ENCODE measurements at places on chromosomes 5 and 9. TPM values are rescaled to one million over a fixed set of nuclear protein-coding genes. Genes with fewer than 3 reads are reported as not detected.

The GPR150 gene
- 0.61 TPM for total RNA-seq

The RLN2 gene
- 2.9 TPM for total RNA-seq

The HNRNPAB gene
- total RNA-seq, result 390 TPM

The OCLN gene
- total RNA-seq, result 0.76 TPM

The MARCOL gene
- total RNA-seq, result not detected

The PCDHB10 gene
- total RNA-seq, result not detected

The PCDHGC5 gene
- not detected for total RNA-seq

The EMB gene
- total RNA-seq, result 102 TPM

DNA sequence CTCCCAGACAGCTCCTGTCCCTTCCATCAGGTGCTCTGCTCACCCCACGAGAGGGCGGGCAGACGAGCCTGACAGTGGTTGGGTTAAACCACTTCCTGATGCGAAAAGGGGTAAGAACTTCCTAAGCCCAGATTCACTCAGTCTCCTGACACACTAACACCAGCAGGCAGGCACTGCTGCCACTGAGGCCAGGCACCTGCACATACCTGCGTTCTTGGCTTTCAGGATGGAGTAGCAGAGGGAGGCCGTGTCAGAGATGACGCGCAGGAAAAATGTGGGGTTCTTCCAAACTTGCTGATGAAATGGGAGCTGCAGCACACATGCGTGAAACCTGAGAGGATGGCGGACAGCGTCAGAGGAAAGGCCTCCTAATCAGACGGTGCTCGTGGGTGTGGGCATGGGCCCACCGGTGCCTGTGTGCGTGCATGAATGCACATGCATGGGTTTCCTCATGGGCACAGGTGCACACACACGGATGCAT, 29.9 kb downstream of the SLC6A18 start:
- peak; percentile 87 for ATAC-seq

DNA sequence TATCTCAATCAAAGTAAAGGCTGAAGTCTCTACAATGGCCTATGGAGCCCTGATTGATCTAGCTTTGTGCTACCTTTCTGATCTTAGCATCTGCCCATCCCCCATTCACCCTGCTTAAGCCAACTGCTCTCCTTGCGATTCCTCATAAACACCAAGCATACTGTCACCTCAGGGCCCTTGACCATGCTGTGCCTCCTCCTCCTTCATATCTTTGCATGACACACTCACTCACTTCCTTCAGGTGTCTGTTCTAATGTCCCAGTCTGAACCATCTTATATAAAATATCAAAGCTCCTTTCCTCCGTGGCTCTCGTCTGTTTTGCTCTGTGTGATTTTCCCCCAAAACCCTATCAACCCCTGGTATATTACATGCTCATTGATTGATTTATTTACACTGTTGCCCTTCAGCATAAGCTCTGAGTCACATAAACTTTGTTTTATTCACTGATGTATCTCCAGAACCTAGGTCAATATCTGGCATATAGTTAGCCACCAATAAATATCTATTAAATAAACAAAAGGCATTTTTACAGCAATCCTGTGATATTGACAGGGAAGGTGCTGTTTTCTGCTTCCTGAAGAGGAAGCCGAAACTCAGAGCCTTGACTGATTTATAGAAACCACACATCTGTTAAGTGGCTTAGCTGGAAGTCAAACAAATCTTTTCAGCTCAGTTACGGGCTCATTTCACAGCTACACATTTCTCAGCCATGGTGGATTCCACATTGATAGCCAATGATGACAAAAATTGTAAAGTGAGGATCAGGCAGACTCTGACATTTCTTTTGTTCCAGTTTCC, 103.6 kb downstream of the BOD1 start:
- ATAC-seq, result no peak

- ATAC-seq, result no peak
These were observed 70.6 kb downstream of the MAST4 start for GRCh38 chr5:66666778-66667177.

DNA sequence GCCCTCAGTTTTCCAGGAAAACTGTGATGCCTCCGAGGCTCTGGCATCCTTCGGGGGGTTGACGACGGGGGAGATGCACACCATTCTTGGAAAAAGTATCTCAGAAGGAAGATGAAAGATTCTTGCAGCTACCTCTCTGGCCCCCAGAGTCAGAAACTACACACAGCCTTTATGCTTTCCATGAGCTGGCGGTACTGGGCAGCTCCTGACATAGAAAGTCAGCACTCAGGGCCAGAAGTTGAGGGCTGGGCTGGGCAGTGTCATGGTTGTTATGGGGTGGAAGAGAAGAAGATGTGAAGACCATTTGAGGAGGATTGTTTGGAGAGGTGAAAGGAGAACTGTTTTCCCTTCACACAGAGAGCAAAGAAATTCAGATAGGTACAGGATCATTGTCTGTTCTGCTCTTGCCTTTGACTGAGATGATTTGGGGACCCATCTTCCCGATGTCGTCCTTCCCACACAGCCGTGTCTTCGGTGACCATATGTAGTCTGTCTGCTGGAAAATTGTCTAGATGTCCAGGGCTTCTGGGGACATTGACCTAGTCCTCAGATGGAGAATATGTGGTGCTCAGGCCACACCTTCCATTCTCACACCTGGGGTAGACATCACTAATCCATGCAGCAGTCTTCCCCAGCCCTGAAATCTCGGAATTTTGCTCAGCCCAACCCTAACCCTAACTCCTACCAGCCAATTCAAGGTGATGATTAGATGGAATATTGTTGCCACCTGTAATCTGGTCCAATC, 237.1 kb downstream of the CACNA1B start:
- no peak for ATAC-seq

- no peak for ATAC-seq
These were observed 6.7 kb upstream of the SLIT3 start for GRCh38 chr5:169307646-169308045.

DNA sequence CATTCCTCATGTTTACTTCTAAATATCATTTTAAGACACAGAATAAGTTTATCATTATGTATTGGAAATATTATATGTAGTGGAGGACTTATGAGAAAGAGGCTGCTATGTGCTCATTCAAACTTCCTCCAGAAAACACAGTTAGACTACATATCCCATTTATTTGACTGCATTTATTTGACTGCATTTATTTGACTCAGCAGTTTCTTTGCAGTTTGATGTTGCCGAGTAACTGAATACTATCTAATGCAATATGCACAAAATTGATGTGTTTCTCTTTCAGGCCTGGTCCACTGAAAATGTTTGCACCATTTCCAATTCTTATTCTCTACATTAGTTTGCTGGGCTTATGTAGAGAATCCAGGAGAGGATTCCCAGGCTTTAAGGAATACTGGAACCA, 89.9 kb upstream of the FBN2 start:
- ATAC-seq, result no peak

DNA sequence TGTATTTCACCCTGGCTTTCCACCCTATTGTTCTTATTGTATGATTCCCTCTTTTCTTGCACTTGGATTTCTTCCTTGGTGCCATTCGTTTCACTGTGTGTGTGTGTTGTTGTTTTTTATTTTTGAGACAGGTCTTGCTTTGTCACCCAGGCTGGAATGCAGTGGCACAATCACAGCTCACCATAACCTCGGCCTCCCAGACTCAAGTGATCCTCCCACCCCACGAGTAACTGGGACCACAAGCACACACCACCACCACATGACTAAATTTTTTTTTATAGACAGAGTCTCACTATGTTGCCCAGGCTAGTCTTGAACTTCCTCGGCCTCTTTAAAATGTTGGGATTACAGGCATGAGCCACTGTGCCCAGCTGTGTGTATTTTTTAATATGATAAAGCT, 72.0 kb downstream of the MLLT3 start:
- ATAC-seq, result no peak

GRCh38 chr5:172149073-172149472, 39.0 kb downstream of the STK10 start:
- ATAC-seq, result no peak

GRCh38 chr5:63726496-63726895, 235.7 kb downstream of the HTR1A start:
- ATAC-seq, result no peak

- no peak for ATAC-seq
These were observed 17.6 kb downstream of the DMRT3 start for GRCh38 chr9:994005-994404.

DNA sequence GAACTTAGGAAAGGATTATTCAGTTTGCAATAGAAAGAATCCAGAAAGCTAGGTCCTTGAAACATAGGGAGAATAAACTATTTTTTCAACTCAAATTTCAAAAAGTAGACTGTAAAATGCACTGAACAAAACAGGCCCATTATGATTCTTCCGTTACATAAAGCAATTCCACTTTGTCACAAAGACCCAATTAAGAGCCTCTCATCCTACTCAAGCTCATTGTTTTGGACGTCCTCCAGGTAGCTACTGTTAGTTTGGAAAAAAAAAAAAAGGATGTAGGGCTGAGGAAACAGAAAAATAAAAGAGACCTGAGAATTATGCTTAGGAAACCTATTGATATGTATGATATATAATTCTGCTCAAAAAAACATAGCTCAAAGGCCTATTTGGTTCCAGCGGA, 74.0 kb downstream of the DIRAS2 start:
- no peak for ATAC-seq

GRCh38 chr5:10268100-10268499, 18.0 kb downstream of the CCT5 start:
- ATAC-seq, result no peak

DNA sequence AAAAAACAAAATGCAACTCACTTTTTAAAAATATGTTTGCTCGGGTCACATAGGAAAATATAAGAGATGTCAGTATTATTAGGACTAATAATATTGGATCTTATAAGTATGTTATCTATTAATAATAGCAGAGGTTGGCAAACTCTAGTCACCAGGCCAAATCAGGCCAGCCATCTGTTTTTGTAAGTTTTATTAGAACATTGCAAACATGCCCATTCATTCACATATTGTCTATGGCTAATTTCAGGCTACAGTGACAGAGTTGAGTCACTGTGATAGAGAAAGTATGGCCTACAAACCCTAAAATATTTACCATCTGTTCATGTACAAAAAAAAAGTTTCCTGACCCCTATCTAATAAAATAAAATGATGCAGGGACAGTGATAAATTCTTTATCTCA, 97.7 kb upstream of the CDH6 start:
- no peak for ATAC-seq

GRCh38 chr5:75525344-75525743, 13.7 kb downstream of the POLK start:
- ATAC-seq, result no peak

- ATAC-seq, result no peak
These were observed 791.9 kb upstream of the CDH6 start for GRCh38 chr5:30401479-30402058.

GRCh38 chr9:128694344-128694743, 5.3 kb downstream of the SET start:
- ATAC-seq, result no peak

DNA sequence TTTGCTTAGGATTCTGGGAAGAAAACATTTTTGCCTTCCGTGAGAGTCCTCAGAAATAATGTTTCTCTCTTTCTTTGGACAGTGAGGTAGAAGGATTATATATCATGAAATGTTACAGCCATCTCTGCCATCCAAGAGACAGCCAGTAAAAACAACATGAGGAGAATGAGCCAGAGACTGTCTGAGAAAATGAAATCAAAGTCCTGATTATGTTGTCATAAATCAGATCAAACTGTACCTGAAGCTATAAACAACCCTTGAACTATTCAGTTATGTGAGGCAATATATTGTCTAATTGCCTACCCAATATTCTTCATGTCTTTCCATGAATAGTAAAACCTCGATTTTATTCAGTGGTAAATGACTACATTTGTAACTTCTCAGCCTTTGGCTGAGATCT, 9.2 kb upstream of the HTR4 start:
- no peak for ATAC-seq

GRCh38 chr5:82222597-82223574, 55.3 kb downstream of the RPS23 start:
- ATAC-seq, result peak; percentile 34

DNA sequence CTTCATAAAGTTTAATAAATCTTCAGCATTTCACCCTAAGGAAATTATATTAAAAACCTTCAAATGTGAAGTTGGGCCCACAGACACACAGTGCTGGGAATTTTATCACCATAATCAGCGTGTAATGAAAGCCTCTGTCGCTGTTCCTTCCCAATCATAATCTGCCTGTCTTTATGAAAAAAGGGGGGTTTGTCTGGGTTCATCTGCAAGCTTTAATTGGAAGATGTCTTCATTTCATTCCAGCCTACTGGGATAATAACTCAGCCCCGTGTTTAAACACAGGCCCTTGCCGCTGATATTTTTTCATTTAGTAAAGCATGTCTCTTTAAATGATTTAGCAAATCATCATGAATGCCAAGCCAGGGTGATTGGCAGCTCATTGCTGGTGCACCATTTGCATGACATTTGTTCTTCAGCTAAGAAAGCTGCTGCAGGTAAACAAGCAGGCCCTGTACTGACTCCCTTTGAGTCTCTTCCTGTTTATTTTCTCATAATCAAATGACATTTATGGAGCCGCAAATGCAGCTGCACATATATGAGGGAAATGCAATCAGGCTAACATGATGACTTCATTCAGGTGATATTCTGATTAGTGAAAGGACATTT, 362.9 kb upstream of the TLE4 start:
- ATAC-seq, result no peak

DNA sequence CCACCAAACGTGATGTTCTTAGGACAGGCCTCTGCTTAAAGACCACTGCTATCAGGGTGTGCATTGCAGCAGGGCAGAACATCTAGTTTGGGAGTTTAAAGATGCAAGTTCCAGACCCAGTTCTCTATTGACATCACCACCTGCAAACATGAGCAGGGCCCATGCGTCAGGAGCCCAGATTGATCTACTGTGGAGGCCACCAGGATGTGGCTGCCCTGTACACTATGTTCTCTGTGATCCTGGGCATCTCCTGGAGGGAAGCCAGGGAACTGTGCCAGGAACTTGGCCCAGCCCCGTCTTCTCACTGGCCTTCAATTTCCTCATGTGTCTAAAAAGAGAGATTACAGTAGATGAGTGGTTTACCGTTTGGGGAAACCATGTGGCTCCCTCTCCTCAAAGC, 87.1 kb downstream of the PDE6A start:
- ATAC-seq, result no peak

- peak; percentile 64 for ATAC-seq
These were observed 118.2 kb downstream of the SSBP2 start for GRCh38 chr5:81632679-81633078.

DNA sequence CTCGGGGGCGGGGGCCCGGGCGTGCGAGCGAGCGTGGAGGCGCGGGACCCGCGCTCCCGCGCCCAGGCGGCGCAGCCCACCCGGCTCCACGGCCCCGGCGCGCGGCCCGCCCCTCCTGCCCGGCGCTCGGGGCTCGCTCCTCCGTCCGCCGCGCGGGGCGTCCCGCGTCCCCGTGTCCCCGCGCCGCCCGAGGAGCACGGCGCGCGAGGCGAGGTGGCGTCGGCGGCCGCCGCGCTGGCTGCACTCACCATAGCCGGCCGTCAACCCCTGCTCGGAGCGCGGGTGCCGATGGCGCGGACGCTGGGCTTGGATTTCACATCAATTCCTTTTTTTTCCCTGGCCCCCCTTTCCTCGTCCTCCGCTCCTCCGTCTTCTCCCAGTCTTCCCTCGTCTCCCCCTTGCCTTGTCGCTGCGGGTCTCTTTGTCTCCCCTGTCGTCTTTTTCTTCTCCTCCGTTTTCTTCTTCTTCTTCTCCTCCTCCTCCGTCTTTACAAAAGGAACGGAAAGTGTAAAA, 494 bp downstream of the PTCH1 start:
- ATAC-seq, result peak; percentile 47

GRCh38 chr5:91417219-91417618, 34.1 kb upstream of the ARRDC3 start:
- no peak for ATAC-seq
